Liver (tissue), 10 donors: ENCODE measurements at places on chromosomes 6 and 20.

GRCh38 chr6:29924287-29924686 is 18.0 kb upstream of the HLA-A start:
- no peak for DNase-seq

- DNase-seq = no peak
Observed at GRCh38 chr6:3032986-3033385, 33.3 kb downstream of the NQO2 start.

DNA sequence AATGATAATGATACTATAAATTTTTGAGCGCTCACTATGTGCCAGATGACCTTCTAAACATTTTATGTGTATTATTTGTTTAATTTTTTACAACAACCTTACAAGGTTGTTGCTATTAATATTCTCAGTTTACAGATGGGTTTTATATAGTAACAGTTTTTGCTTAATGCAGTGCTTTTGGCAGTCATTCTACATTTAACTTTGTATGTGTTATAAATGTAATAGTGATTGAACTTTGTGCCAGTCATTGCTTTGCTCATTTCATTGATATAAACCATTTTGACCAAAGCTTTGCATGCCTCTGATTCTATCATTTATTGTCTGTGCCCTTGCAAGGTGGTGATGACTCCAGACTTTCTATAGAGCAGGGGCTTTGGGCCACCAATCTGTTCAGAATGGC is 206.3 kb upstream of the LAMP5 start:
- DNase-seq = no peak

DNA sequence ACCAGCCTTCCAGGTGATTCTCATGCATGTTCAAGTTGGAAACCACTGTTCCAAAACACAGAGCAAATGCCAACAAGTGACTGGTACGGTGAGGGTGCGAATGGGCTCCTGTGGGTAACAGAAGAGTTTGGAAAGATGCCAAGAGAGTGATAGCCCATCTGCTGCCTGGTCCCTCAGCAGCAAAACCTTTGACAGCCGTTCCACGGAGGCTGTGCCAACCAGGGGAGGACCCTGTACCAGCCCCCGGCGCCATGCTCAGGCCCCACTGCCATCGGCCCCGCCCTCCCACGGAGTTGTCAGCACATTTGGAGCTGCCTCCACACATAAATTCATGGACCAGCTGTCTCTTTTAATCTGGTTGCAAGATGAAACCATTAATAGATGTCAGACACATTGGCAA is 4.4 kb upstream of the PTPRT start:
- DNase-seq = no peak

GRCh38 chr6:32905078-32905477 is 35.8 kb downstream of the HLA-DMB start:
- DNase-seq = no peak

DNA sequence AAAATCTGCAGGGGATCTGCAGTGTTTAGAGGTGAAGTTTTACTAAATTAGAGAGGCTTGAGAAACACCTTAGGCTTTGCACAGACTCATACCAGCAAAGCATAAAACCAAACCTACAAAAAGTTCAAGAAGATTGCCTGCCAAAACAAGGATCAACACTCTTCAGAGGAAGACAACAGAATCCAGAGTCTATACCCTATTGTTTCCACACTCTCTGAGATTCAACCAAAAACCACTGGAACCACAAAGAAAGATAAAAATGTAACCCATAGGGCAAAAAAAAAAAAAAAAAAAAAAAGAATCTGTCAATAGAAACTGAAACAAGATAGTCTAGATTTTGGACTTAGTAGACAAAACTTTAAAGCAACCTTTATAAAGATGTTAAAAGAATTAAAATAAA is 102.7 kb downstream of the ANKRD60 start:
- DNase-seq = no peak

DNA sequence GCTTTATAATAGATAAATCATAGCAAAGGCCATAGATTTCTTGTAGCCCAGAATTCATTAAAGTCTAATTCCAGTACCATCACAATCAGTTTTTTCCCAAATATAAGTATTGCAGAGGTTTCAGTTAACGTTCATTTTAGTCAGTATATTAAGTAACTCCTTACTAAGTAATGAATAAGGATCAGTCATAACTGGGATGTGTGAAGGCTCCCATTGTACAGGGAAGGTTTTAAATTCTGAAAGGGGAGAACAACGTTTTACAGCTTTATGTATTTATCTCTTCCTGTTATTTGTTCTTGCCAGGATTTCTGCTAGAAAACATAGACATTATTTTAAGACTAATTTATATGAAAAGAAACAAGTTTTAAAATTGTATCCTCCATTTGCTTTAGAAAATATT is 215.5 kb upstream of the LAMP5 start:
- DNase-seq = no peak

DNA sequence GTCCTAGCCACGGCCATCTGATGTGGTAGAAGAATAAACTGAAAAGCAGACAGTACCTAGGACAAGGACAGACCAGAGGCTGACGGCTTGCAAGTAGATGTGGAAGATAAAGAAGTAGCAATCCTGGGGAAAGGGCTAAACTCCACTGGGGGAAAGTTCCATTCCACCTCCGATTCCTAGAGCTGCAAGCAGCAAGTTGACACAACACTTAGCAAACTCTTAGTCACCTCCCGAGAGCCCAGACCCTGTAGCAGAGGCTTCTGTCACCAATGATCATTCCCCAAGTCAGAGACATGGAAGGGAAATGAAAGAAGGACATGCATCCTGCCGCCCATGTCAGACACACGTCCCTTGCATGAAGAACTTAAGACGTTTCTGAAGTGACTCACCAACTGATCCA is 99.2 kb upstream of the RPS6KA2 start:
- DNase-seq = no peak

DNA sequence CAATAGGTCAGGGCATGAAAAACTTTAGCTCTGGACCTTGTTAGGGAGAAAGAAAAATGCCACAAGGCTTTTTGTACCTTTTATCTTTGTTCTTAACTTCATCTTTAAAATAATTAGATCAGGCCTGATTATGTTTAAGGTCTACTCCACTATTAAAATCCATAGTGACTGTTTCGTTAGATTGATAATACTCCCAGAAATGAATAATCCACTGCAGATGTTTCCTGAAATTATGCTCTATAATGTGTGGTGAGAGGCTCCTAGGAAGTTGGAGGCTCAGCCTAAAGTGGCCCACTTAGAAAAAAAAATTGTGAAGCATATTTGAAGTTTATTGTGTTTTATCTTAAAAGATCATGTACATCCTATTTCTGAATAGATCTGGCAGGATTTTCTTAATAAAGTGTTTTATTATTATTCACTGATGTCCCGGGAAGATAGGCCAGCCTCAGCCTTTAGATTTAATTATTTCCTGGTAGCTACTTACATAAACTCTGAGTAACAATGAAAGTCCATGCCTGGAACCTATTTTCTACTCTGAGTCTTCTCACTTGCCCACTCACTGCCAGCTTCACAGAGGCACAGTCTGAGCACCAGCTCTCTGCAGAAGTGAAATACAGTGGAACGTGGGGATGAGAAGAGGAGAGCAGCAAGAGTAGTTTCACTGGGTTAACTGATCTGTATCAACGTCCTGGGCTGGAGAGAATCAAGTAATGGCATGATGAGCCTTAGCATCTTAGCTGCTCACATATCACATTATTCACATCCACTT is 126.8 kb upstream of the TMEM170B start:
- no peak for DNase-seq

GRCh38 chr20:12028771-12029170 is 111.1 kb downstream of the BTBD3 start:
- no peak for DNase-seq

DNA sequence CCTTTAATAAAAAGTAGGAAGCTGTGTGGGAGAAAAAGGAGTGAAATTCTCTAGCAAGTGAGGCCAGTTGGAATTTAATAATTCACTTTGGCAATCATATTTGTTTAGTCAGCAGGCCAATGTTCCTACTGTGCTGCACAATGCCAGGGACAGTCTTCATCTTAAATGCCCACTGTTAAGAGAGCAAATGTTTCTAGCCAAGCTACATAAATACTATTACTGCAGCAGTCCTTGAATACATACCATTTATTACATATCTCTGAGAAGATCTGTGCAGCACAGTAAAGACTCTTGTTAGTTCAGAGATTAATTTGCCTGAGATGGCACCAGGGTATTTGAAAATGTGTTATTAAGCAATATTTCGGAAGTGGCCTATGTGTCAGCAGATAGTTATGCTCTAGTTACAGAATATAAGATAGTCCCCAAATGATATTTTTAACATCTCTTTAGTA is 105.4 kb downstream of the OGFRL1 start:
- no peak for DNase-seq

GRCh38 chr20:14883324-14883723 is 545.9 kb upstream of the FLRT3 start:
- no peak for DNase-seq

GRCh38 chr6:55953335-55953734 is 77.9 kb upstream of the BMP5 start:
- DNase-seq = no peak
